T-helper 1 cell (primary cell): ENCODE measurements at places on chromosomes 3 and 15.

GRCh38 chr3:109643590-109643989 lies 306.2 kb upstream of the DPPA4 start:
- DNase-seq = no peak

DNA sequence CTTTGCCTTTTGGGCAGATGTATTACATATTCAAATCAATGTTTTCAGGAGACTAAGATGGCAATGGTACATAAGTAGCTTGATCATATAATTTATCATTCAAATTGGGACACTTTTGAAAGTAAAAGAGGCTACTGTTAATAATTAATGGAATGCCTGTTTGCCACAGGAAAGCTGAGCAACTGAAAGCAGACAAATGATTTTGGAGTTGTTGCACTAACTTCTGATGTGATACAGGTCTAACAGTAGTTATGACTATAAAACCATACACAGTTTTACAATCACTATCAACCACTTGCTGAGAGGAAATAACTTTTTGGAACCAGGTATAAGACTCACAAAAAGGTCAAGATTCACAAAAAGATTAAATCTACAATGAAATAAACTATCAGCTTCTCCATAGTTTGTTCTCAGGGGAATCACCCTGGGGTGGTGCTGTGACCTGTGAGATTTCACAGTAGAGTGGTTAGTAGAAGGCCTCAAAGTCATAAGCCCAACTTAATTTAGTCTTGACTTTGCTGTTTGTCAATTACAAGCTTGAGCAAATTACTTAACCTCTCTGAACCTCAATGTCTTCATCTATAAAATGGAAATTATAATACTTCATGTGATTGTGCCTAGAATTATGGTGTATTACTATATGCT lies 42.7 kb downstream of the HHLA2 start:
- no peak for DNase-seq

GRCh38 chr3:183801601-183802000 lies 23.8 kb downstream of the MAP6D1 start:
- no peak for DNase-seq

GRCh38 chr15:46921891-46922290 lies 795.4 kb upstream of the SEMA6D start:
- no peak for DNase-seq
